ENCODE measurements at places on chromosomes 16 and 17.

GRCh38 chr16:56980792-56981724, 8.3 kb upstream of the NLRC5 start:
- H3K36me3 ChIP-seq = peaks cover 24% of the 10 kb centered on the region
- H3K27ac ChIP-seq = no peak overlapping the region
- no peak for DNase-seq

DNA sequence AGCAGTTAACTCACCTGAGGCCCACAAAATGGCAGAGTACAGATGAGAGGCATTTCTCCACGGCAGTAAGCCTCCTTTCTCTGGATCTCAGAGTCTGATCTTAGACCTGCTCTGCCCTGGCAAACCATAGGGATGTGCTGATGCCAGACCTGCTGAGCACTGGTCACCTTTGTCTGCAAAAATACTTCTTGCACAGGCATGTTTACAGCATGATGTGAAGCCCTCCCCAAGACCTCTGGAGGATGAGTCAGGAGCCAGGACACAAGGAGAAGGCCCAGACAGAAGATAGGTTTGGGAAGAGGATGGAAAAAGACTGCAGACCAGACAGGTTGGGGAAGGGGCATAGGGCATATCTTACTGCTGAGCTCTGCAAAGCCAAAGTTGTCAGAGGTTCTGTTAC, 426.6 kb downstream of the PMP22 start:
- H3K27me3 ChIP-seq = no peaks in the 10 kb centered on the region
- H3K4me1 ChIP-seq = no peaks in the 10 kb centered on the region
- H3K4me3 ChIP-seq = no peak overlapping the region
- no peak overlapping the region for H3K27ac ChIP-seq
- H3K36me3 ChIP-seq = no peaks in the 10 kb centered on the region

- no peak overlapping the region for H3K4me3 ChIP-seq
- H3K27me3 ChIP-seq = no peaks in the 10 kb centered on the region
- peaks cover 13% of the 10 kb centered on the region for H3K4me1 ChIP-seq
- H3K36me3 ChIP-seq = no peaks in the 10 kb centered on the region
- H3K27ac ChIP-seq = no peak overlapping the region
These were observed 133.6 kb downstream of the HS3ST3B1 start for GRCh38 chr17:14434506-14434905.

DNA sequence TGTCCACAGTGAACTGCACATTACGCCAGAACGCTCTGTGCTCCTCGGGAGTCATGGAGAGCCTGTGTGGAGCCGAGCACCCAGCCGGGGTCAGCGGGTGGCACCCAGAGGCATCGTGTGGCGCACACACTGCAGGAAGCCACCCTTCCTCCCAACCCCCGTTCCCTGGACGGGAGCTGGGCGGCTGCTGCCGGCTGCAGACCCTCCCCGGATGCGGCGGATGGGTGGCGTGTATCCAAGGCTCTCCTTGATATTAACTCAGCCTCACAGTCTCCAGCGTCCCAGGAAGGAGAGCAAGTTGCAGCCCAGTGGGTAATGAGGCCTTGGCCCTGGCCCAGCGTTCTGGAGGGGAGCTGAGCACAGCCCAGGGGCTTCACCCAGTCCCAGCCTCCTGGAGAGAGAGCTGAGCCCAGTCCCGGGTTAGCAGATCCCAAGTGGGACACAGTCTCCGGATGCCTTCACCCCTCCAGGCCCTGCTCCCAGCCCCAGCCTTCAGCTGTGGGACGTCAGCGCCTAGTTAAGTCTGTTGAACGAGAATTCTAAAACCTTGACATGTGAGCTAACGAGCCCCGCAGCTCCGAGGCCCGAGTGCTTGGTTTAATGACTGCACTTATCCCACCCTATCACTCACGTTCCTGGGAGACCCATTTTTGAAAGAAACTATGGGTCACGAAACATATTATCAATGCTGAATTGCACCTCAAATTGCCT, 86.6 kb downstream of the TBC1D16 start:
- H3K27ac ChIP-seq = no peak overlapping the region
- no peak for DNase-seq
- H3K27me3 ChIP-seq = no peaks in the 10 kb centered on the region
- H3K36me3 ChIP-seq = no peaks in the 10 kb centered on the region
- H3K4me1 ChIP-seq = no peaks in the 10 kb centered on the region

Data from CD14-positive monocyte (primary cell).